Activated CD4-positive, alpha-beta T cell treated with anti-CD3 and anti-CD28 coated beads for 4 hours (primary cell): ENCODE measurements at places on chromosomes 12 and 14.

- peak; percentile 48 for DNase-seq
Measured at GRCh38 chr12:1593174-1594005, 991 bp downstream of the FBXL14 start.

DNA sequence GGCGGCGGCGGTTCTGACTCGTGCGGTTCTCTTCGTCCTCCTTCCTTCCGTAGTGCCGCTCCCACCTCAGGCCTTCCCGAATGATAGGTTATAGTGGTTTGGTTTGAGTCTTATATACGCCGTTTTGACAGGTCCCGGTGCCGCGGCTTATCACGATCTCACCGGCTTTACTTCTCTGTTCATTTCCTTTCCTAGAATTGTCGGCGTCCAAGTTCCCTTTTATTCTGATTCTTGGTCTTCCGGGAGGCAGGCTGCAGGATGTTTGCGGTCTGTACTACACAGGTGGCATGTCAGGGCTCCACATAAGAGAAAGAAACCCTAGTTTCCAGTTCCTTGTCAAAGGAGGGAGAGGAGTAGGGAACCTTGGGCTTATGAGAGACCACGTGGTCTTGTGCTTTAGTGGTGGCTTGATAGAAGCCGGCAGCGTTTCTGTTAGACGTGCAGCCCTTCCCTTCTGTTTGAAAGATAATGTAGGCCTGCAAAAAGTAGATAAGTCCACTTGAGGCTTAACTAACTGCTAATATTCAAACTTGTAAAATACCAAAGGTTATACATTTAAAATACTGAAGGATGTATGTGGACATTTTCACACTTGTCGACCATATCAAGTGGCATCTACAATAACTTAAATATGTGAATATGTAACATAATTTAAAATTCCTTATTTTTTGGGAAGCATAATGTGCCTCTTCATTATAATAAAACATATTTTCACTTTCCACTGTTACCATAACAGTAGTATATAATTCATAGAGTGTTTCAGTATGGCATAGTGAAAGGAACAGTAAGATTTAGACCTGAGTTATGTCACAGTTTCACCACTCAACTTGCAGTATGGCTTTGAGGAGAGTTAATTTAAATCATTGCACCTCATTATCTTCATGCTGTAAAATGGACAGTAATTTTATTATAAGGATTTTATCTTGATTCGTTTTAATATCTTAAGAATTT lies 804 bp downstream of the USP15 start:
- DNase-seq = peak; percentile 61

GRCh38 chr12:121829250-121829918 lies 25.6 kb downstream of the SETD1B start:
- no peak for DNase-seq

- DNase-seq = no peak
Measured at GRCh38 chr12:4535092-4535491, 3.6 kb upstream of the RAD51AP1 start.

GRCh38 chr14:60215127-60215444 lies 33.9 kb upstream of the PPM1A start:
- no peak for DNase-seq

DNA sequence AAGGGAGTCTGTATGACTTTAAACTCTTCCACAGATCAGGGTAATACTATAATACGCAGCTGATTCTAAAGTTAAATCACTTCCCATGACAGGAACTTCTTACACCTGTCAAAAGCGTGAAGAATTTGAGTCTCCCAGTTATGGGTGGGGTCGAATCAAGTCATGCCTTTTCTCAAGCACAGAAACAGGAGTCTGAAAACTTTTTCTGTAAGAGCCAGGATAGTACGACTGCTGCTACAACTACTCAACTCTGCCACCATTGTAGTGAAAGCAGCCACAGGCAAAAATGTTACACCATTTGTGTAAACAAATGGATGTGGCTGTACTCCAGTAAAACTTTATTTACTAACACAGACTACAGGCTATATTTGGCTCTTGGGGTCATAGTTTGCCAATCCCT lies 90.3 kb downstream of the DUSP6 start:
- no peak for DNase-seq

GRCh38 chr14:64968651-64969050 lies 3.5 kb downstream of the RAB15 start:
- DNase-seq = no peak

DNA sequence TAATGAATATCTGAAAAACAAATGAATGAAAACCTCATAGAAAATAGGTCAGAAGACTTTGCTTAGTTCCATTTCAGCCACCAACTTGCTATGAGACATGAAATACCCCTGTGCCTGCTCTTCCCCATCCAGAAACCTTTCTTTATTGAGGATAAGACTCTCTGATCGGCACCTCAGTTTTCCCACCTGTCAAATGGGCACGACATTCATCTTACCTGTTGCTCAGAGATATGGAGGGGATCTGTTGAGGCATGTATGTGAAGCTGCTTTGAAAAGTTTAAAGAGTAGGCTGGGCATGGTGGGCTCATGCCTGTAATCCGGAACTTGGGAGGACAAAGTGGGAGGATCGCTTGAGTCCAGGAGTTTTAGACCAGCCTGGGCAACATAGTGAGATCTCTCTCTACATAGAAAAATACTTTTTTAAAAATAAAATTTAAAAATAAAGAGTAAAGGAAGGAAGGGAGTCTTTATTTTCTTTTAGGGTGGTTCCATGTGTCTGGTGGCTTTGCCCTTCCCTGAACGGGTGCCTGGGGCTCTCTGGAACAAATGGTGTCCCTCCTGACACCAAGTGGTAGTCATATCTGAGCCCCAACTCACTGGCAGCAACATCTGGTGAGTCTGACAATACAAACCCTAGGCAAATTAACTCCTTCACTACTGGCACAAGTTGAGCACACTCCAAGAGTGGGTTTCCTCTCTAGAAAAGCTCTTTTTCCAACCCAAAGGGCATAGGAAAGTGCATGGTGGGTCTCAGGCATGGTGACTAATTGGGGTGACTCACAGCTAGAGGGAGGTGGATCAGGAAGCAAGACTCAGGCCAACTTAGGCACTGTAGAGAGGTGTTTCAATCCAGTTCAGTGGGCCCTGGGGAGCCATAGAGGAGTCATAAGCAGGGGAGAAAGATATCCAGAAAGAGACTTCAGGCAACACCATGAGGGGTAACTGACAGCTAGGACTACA lies 42.1 kb downstream of the MAP1LC3B2 start:
- no peak for DNase-seq

- no peak for DNase-seq
Measured at GRCh38 chr14:100577321-100577985, 9.8 kb downstream of the BEGAIN start.

- no peak for DNase-seq
Measured at GRCh38 chr12:130330685-130331084, 7.0 kb upstream of the PIWIL1 start.

DNA sequence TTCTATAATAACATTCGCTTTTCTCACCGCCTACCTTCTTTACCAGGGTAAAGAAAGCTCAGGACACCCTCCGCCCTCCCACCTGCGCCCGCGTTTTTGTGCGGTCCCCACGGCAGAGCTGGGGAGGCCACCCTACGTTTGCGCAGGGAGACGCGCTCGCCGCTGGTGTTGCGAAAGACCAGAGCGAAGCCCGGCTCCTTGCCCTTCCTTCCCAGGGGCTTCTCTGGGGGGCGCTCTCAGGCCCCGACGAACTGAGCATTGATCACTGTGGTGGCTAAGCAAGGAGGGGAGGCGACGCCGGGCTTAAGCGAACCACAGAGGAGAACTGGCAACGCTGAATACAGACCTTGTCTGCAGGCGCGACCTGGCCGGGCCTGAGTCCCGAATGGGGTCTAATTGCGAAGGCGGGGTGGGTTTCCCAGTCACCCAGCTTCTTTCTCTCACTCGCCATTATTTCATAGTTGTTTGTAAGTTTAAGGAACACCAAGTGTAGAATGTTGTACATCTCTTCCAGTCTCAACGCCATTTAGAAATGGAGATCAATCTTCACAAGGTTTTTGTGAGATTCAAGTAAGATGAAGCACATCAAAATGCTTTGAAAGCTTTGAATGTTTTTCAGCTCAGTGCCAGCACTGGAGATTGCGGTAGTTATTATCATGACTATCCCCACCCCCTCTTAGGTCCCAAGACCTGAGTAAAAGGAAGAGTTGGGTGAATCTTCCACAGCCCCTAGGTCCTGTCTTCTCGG lies 1.7 kb upstream of the NKX2-1 start:
- no peak for DNase-seq

DNA sequence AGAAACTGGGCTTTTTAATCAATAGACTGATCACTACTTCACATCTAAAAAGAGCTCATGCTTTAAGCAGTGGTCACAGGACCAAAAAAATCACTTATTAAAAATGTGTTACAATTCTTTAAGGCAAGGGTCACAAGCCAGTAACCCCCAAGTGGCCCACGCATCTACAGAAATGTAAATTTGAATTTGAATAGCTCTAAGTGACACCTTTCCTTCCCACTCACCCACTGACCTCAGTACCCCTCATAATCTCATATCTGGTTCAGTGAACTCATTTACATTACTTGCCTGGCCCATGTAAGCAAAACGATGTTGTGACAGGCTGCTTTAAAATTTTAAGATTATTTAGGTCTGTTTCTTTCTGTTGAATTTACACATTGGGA lies 27.4 kb downstream of the NELL2 start:
- DNase-seq = no peak

GRCh38 chr12:68823696-68824095 lies 15.7 kb downstream of the MDM2 start:
- DNase-seq = no peak

DNA sequence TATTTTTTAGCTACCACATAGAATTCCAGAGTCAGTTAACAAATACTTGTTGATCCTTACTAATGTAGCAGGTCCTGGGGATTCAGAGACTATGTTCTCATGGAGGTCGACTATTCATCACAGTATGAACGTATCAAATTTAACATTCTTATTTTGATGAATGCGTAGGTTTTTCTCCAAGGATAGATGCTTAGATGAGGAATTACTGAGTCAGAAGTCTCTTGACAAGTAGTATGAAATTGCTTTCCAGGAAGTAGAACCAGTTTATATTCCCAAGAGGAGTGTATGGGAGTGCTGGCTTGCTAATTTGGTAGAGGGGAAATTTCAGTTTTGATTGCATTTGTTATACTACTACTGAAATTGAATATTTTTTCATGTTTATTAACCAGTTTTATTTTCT lies 42.8 kb upstream of the CRADD start:
- no peak for DNase-seq

DNA sequence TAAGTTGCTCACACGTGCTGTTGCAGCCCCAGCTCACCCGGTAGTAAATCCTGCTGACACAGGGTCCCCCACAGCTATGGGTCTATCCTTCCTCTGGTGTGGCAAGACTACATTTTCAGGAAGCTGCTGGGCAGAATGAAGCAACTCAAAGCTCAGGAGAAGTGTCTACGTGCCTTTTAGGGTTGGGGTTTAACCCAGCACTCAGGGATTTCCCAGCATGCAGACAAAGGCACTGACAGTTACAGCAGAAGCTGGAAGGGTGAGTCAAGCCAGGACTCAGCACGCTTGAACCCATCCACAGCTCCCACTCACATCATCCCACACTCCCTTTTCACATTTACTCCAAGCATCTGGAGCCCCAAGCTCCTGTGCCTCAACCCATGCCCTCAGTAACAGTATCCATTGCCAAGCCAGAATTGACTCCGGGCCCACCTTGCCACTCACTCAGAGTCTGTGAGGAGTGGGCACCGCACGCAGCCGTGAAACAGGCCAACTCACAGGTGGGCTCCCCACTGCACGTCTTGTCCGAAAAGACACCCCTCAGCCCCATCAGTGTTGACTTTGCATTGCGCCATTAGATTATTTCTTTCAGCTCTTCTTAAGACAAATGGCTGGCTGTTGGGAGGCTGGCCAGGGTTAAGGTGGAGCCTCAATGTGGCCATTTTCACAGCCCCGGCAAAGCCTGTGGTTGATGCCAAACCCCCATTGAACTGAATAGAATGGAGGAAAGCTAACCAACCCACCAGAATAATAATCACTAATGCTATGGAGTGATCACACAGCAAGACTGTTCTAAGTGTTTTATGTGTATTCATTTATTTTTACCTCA lies 59.6 kb downstream of the ZFP36L1 start:
- no peak for DNase-seq

DNA sequence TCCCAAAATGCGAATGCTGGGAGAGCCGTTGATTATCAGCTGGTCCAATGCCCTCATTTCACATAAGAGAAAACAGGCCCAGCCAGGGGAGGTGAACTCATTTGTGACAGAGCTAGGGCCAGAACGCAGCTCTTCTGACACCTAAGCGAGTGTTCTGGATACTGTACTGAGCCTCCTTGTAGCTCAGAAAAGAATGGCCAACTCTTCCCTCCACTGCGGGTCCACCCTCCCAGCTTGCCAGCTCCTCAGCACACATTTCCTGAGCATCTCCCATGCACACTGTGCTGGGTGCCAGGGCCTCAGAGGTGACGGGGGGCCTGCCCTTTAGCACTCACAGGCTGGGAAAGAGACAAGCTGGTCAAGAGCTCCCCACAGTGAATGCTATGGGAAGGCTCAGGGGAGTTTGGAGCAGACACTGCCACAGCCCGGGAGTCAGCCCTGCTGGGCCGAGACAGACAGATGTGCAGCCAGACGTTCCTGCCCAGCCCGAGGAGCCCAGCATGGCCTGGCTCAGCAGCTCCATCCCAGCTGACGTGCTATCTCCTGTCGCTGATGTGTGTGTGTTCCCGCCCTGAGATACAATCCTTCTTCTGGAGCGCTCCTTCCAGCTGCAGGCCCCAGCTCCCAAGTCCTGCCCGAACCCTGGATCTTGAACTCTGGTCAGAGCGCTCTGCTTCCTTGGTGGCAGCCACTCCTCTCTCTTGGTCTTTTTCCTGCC lies 3.5 kb downstream of the CMTM5 start:
- DNase-seq = no peak

GRCh38 chr12:116837097-116837496 lies 44.1 kb downstream of the HRK start:
- DNase-seq = no peak

- no peak for DNase-seq
Measured at GRCh38 chr12:79897617-79898016, 37.3 kb downstream of the PPP1R12A start.

- no peak for DNase-seq
Measured at GRCh38 chr14:64926398-64926995, 12.2 kb downstream of the CHURC1 start.

GRCh38 chr12:11946161-11946560 lies 124.6 kb upstream of the BCL2L14 start:
- no peak for DNase-seq

GRCh38 chr12:65232476-65233077 lies 45.9 kb upstream of the MSRB3 start:
- DNase-seq = no peak

GRCh38 chr14:81062816-81063215 lies 107.4 kb downstream of the TSHR start:
- DNase-seq = no peak

GRCh38 chr12:114174326-114174725 lies 208.2 kb upstream of the RBM19 start:
- DNase-seq = no peak

DNA sequence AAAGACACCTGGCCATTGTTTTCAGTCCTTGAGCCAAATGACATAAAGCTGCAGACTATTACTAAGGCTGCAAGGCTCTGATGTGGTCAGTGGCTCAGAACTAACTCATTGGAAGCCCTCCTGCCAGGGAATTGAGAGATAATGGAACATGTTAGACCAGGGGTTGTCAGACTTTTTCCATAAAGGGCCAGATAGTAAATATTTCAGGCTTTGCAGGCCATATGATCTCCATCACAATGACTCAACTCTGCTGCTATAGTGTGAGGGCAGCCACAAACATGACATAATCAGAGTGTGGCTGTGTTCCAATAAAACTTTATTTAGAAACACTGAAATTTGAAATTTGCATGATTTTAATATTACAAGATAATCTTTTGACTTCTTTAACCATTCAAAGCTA lies 140.3 kb downstream of the TMEM30B start:
- DNase-seq = no peak
